ENCODE measurements at places on chromosomes 7 and 10. TPM values are rescaled to one million over a fixed set of nuclear protein-coding genes. Genes with fewer than 3 reads are reported as not detected.

DNA sequence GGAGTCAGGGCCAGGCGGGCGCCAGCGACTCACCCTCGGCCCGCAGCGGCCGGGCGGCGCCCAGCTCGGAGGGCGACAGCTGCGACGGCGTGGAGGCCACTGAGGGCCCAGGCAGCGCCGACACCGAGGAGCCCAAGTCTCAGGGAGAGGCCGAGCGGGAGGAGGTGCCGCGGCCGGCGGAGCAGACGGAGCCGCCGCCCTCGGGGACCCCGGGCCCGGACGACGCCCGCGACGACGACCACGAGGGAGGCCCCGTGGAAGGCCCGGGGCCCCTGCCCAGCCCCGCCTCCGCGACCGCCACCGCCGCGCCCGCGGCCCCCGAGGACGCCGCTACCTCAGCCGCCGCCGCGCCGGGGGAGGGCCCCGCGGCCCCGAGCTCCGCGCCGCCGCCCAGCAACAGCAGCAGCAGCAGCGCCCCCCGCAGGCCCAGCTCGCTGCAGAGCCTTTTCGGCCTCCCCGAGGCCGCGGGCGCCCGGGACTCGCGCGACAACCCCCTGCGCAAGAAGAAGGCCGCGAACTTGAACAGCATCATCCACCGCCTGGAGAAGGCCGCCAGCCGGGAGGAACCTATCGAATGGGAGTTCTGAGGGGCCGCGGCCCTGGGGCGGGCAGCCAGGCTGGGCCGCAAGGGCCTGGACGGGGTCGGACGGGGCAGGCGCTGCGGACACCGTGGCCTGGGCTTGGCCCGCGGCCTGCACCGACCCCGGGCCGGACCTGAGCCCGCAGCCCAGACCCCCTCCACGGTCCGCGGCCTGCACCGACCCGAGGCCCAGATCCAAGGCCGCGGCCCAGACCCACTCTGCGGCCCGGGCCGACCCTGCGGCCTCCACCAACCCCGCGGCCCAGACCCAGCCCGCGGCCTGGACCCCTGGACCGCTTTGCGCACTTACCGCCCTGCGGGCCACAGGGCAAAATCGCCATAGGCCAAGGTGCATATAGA lies 37.9 kb upstream of the SH2B2 start:
- no peak for DNase-seq

GRCh38 chr7:153087498-153087897 lies 327.9 kb downstream of the ACTR3B start:
- DNase-seq: no peak

DNA sequence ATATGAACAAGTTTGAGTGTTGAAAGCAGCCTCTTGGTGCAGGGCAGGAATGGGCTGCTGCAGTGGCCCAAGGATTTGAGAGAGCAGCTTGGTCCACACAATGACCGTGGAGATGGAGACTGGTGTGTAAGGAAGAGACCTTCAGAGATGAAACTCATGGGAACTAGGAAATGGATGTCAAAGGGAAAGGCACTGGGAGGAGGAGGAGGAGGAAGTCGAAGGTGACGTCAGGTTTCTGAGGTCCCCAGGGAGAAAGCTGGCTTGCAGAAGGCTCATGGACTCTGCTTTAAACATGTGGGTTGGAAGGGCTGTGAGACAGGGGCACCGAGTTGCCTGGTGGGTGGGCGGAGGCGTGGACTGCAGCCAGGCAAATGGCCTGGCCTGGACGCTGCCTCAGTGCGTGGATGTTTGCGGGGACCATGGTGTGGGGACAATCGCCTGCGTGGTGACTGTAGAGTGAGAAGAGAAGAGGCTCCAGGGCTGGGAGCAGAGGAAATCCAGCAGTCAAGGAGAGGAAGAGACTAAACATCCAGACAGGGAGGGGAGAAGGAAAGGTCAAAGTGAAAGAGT lies 14.6 kb downstream of the C10orf71 start:
- DNase-seq: no peak

- no peak for DNase-seq
Observed at GRCh38 chr7:139972029-139972428, 90.7 kb downstream of the PARP12 start.

Gene TAS2R3
- polyA plus RNA-seq: 0.60 TPM

Gene DIP2C
- 22.2 TPM for polyA plus RNA-seq

DNA sequence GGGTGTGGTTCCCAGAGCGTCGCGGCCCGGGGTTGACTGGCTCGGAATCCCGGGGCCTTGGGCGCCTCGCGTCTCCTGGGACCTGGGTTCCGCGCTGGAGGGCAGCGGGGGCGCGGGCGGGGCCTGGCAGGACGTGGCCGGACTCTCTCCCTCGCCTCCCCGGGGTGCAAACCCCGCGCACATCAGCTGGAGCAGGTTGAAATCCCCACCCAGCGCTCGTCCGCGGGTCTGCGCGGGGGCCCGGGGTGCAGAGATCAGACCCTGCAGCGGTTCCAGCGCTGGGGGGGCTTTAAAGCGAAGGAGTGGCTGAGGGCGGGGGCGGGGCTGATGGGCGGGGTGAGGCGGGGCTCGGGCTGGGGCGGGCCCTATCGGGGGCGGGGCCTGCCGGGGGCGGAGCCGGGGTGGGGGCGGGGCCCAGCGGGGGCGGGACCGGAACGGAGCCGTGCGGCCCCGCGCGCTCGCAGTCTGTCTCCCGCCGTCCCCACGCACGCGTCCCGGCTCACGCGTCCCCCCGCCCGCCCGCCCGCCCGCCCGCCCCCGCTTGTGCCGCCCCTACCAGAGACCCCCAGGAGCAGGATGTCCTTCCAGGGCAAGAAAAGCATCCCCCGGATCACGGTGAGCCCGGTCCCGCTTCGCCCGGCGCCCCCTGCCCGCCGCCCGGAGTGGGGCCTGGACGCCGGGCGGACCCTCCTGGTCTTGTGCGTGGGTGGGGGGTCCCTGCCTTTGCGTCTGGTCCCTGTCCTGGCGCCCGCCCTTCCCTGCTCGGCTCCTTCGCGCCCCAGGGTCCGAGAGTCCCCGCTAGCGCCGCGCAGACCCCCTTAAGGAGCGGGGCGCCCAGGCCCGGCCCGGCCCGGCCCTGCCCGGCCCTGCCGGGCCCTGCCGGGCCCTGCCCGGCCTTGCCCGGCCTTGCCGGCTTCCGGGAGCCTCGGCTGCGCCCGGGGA lies at the start of gene DPYSL4:
Gene DPYSL4, plus strand, starts transcription at position 461 of the 942 bp plus-strand sequence. Its CDS starts 116 bp downstream, at position 577.
- DNase-seq: no peak
